ENCODE measurements at places on chromosomes 3 and 15.

GRCh38 chr15:71409541-71409940, 294.3 kb downstream of the THSD4 start:
- DNase-seq = no peak

DNA sequence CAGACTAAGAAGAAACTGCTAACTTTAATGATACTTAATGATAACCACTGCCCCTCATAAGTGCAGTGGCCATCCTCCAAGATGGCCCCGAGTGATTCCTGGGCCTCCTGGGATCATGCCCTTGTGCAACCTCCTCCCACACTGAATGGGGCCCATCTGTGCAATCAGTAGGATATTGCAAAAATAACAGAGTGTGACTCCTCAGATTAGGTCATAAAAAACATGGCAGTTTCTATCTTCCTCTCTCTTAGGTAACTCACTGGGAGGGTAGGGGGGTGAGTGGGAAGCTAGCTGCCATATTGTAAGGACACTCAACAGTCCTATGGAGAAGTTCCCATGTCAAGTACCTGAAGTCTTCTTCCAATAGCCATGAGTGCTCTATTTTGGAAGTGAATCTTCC, 173.0 kb downstream of the SHQ1 start:
- no peak for DNase-seq

DNA sequence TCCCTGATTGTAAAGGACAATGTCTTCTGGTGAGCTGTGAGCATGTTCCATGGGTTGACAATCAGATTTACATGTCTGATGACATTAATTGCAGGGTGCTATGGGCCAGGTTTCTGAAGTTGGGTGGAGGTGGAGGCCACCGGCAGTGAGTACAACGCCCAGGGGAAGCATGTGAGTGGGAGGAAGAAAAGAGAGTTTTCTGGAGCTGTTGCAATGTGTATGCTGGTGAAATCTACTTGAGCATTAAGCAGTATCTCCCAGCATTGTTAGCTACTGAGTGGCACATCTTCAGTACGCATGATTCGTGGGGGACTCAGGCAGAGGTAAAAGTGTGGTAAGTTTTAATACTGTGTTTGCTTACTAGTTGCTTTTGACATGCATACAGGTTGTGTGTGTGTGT, 26.6 kb downstream of the TMEM45A start:
- DNase-seq = no peak

GRCh38 chr3:68931406-68932149, 769 bp downstream of the TAFA4 start:
- DNase-seq = no peak

- no peak for DNase-seq
These were observed 131.1 kb downstream of the PYDC2 start for GRCh38 chr3:191592105-191592504.

DNA sequence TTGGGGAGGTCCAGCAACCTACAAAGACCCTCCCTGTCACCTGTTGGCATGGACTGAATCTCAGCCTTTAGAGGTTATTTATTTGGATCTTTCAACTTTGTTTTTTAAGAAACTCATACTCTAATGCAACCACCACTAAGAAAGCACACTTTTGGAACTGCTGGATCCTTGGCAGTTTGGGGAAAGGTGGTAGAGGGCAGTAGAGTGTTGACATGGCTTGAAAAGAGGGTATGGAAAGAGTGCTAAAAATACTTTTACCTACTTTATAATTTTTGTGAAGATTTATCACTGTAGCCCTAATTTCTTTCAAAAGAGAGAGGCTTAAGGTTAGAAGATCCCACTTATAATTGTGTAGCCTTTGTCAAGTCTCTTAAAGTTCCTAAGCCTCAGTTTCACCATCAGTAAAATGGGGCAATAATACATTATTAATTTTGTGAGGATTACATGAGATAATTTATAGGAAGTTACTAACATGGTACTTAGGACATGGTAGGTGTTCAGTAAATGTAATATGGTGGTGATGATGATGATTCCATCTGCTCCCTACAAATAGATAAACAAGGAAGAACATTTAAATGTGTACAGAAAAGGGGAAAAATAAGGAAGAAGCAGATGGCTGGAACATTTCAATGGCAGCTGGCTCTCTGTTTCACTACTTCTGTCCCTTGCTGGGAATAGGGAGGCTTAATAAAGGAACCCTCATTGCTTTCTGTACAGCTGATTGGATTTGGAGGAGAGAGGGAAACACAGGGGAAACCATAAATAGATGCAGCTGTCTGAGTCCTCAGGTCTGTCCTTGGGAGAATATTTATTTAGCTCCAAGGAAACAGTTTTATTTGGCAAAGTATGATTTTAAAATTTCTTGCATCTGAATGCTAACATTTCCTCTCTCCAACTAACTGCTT, 208.4 kb upstream of the ADAMTS9 start:
- no peak for DNase-seq

DNA sequence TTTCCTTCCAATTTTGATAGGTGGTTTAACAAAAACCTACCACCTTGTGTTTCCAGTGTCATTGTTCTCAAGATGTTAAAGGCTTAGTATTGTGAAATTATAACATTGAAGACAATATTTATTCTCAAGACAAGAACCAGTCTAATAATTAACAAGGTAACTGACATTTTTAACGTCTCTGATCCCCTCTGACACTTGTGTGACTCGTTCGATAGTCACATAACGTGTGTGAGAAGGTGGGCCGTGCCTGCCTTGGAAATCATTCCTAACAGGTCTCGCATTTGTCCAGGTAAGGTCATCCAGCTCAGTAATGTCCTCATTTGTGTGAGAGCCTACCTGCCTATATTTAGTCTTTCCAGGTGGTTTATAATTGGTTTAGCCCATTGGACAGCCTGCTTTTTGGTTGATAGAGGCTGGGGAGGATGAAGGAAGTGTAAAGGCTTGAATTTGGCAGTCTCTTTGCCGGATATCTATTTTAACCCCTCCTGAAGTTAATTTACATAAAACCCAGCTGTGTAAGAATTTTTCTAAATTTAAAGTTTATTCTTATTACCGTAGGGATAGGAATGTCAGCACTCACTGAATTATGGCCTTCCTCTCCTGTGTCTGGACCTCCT, 94.4 kb downstream of the AKAP13 start:
- no peak for DNase-seq

DNA sequence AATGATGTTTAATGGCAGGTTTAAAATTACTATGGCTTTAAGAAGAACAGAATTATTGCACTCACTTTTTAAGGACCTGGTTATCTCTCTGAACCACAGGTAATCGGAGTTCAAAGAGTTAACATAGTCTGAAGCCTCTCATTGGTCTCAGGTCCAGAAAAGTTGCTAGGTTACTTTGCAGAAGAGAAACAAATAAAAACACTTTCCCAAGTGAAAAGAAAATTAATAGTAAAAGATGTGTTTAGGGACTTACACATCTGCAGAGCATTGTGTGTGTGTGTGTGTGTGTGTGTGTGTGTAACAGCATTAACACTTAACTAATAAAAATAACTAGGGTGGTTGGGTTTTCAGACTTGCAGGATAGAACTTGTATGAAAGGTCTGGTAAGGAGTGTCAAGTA, 1.0 kb downstream of the MASP1 start:
- DNase-seq = no peak

- no peak for DNase-seq
These were observed 49.7 kb upstream of the SKIL start for GRCh38 chr3:170307671-170308405.

- peak; percentile 64 for DNase-seq
These were observed 66.1 kb downstream of the SLC30A4 start for GRCh38 chr15:45456212-45457106.

DNA sequence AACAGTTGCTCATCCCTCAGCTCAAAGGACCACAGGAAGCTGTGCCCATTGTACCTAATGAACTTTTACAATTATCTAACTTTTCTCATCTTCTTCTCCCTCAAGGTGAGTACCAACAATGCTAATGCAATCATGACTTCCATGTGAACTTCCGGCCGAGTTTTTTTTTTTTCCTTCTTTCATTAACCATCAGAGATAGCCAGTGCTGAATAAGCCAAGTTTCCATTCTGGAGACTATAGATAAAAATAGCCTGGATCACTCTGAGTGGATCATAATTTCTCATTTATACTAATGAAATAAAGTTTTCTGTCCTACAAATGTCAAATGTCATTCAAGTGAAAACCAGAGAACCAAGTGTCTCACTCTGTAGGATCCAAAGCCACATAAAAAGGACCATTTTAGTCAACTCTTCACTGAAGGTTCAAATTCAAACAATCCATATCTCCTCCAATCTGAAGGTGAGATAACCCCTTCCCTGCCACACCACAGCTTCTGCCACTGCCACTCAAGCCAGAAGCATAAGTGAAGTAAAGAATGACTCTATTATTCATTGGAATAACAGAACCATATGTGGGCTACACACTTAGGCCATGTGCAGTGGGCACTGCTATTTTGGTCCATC, 5.5 kb downstream of the SUMF1 start:
- DNase-seq = no peak

- DNase-seq = no peak
These were observed 42.6 kb downstream of the WHAMM start for GRCh38 chr15:82851981-82852511.

- DNase-seq = no peak
These were observed 465.5 kb upstream of the PPP2R3A start for GRCh38 chr3:135500034-135500433.

DNA sequence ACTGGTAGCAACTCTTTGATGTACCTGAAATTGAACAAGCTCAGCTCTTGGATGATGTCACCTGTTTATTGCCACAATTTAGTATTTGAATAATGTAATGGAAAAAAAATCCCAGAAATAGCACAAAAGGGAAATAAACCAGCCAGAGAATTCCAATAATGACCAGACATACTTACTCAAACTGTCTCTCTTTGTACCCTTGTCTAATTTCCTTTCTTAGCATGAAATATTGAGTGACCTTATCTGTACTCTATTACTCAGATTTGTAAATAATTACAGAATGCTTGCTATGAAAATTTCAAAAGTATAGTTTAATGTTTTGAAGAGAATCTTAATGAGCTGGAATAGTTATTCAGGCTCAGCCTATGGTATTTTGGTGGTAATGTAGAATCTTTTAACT, 555.4 kb upstream of the SGO1 start:
- no peak for DNase-seq

GRCh38 chr3:197495499-197495898, 60.3 kb downstream of the BDH1 start:
- no peak for DNase-seq

GRCh38 chr3:188529228-188529627, 375.3 kb downstream of the LPP start:
- DNase-seq = no peak

DNA sequence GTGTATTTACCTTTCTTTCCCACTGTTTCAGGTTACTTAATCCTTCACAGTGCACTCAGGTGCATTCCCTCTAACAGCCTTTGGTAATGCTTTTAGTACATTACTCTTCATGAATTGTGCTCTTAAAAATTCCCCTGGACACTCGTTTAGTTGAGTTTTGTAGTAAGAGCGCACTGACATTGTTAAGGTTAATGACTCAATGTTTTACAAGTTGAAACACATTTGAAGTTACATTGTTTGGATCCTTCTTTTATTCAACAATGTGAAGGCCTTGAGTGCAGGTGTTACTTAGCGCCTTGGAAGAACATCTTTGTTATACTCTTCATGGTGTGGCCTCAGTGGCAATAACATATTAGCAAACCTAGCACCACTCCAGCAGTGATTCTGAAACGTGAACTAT, 739.6 kb downstream of the NAALADL2 start:
- no peak for DNase-seq

DNA sequence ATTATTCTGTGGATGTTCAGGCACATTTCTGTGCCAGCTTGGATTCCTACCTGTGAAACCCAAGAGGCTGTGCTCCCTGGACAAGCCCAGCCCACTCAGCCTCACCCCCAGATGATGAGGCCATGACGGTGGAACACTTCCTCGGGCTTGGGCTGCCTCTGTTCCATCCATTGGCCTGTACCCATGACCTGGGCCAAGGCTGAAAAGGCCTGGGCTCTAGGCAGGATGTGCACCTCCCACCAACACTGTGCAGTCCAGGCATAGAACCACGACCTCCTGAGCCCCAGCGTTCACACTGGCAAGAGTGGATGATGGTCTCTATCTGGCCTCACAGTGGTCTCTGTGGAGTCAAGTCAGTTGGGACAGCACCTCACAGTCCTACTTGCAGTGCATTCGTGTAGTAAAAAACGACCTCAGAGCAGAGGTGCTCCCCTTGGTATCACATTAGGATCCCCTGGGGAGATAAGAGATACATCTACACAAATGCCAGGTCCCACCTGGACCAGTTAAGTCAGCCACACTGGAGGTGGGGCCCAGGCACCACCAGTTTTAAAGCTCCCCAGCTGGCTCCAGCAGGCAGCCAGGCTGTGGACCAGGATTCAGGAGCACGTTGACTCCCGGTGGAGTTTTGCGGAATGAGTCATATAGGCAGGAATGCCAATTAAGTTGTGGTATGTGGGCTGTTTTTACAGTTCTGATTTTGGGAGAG, 39.0 kb upstream of the IGF1R start:
- no peak for DNase-seq

DNA sequence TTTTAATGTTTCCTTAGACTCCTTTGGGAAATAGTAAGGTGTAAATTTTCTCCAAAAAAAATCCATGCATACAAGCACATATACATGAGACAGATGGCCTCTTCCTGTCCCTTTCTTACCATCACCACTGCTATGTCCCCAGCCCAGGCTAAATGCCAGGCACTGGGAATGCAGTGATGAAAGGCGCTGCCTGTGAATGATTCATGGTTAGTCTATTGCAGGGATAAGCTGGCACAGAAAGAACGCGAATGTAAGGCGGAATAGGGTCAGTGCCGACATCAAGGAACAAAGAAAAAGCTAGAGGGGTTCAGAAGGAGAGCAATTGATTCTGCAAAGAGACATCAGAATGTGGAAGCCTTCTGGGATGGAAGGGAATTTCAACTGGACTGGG, 36.2 kb upstream of the CFAP161 start:
- DNase-seq = no peak

- DNase-seq = no peak
These were observed 397 bp downstream of the PLXND1 start for GRCh38 chr3:129605922-129606635.

DNA sequence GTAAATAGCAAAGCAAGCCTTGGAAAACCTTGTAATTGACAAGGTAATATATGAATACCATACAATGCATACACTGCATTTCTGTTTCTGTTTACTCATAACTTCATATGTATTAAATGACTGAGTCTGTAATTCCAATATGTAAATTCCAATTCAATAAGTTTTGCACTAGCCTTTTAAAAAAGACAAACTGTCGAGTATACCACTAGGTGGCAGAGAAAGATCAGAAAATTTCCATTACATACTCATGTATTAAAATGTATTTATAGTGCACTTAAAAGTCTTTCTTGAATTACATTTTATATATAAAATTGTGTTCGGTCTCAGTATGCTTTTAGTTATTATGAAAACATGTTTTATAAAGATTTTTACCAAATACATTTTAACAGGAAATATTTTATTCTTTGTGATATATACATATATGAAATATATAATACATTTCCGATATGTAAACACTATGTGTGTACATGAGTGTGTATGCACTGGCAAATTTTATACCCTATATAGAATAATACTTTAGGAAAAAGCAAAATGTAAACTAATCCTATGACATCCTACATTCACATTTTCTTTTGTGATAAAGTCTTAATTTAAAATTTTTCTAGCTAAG, 216.8 kb downstream of the VGLL3 start:
- DNase-seq = no peak

GRCh38 chr3:133821767-133822638, 16.4 kb downstream of the SRPRB start:
- DNase-seq = no peak

- DNase-seq = no peak
These were observed 3.7 kb downstream of the NR1D2 start for GRCh38 chr3:23948761-23949160.

- DNase-seq = no peak
These were observed 32.4 kb upstream of the SETMAR start for GRCh38 chr3:4270720-4271119.

GRCh38 chr15:28082891-28083684, 16.0 kb downstream of the OCA2 start:
- DNase-seq = no peak

All from stimulated activated CD8-positive, alpha-beta memory T cell treated with anti-CD3 and anti-CD28 coated beads, Interleukin-15, amount 100 ng/mL, for 4 hours (primary cell).